ENCODE measurements at places on chromosomes 2 and 18. TPM values are rescaled to one million over a fixed set of nuclear protein-coding genes. Genes with fewer than 3 reads are reported as not detected.

EVX2 gene
- total RNA-seq = 0.09 TPM

CDCA7 gene
- total RNA-seq = 1.8 TPM

TBR1 gene
- not detected for total RNA-seq

NEURL3 gene
- not detected for total RNA-seq

MBD5 gene
- 10.2 TPM for total RNA-seq

DOK6 gene
- 2.8 TPM for total RNA-seq

CCDC121 gene
- total RNA-seq = 2.6 TPM

TNFRSF11A gene
- 0.34 TPM for total RNA-seq

TYMS gene
- total RNA-seq = 3.2 TPM

IHH gene
- not detected for total RNA-seq

EVA1A gene
- 7.3 TPM for total RNA-seq

ATP6V1C2 gene
- total RNA-seq = 0.23 TPM
